Stimulated activated CD8-positive, alpha-beta memory T cell treated with anti-CD3 and anti-CD28 coated beads, Interleukin-4, amount 100 ng/mL, for 1 hour (primary cell): ENCODE measurements at places on chromosomes 11 and 22.

GRCh38 chr11:73223998-73224730, 6.1 kb downstream of the P2RY2 start:
- no peak for DNase-seq

- no peak for DNase-seq
These were observed 40.4 kb upstream of the ADORA2A start for GRCh38 chr22:24386937-24387471.

DNA sequence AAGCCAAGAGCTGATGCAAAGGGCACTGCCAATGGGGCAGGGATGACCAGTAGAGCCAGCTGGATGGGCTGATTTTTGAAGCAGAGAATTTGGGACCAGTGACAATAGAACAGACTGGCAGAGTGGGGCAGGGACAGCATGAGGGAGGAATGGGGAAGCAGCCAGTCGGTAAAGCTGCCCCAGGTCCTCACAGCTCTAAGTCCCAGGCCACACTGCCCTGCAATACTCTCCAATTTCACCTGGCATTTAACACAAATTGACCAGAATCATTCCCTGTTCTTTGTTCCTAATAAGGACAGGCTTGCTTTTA, 186.9 kb downstream of the CTTN start:
- no peak for DNase-seq

DNA sequence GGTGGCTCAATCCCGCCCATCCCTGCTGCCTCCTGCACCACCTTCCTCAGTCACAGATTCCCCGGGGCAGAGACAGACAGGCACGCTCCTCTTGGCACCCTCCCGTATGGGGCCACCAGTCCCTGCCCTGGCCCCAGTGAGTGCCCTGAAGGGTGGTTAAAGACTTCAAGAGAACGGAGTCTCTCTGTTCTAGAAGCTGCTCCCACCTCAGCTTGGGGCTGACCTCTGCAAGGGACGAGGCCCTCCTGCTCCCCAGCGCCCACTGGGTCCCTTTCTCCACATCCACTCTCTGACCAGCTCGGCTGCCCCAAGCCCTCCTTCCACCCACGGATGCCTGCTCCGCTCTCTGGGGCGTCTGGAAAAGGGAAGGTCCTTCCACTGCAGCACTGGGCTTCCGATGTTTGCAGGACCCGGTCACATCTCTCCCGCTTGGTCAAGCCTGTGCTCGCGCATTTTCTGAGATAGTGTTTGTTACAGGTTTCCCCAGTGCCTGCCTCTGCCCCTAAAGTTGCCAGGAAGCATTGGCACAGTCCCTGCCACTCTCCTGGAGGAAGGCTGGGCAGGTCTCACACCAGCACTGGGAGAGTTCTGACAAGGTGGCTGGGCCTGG, 1487.9 kb downstream of the TBC1D22A start:
- DNase-seq, result no peak

- no peak for DNase-seq
These were observed 1.2 kb downstream of the GUCY1A2 start for GRCh38 chr11:107017104-107017432.

GRCh38 chr11:73143126-73143838, 1.2 kb upstream of the FCHSD2 start:
- no peak for DNase-seq

GRCh38 chr11:96061069-96061468, 137.2 kb upstream of the MTMR2 start:
- no peak for DNase-seq

DNA sequence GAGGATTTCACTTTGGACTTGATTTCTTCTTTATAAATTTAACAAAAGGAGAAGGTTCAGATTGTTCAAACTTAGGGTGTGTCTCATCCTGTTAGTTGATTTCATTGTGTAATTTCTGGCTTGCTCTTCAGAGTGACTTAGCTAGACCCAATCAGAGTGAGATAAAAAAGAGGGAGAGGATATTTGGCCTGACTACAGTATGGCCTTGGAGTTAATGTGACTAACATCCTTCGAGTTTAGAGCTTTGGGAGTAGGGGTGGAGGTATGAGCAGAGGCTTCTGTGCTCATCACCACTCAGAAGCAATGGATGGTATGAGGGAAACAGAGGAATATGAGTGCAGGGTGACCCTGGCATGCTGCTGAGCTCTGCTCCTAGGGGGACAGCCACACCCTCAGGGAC, 114.2 kb downstream of the ME3 start:
- DNase-seq, result no peak

DNA sequence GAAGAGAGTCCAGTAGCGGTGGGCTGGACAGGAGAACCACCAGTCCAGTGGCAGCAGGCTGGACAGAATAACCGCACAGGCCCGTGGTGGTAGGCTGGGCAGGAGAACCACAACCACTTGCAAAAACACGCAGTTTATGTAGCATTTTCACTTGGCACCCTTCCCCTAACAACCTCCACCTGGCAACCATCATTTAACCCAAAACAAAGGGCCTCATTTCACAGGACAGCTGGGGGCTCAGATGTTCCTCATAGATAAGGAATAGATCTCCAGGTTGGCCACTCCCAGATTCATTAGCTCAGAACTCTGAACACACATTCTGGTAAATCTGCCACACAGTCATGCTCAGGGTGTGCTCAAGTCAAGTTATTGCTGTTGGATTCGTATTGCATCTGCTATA, 41.2 kb downstream of the SYTL2 start:
- no peak for DNase-seq

DNA sequence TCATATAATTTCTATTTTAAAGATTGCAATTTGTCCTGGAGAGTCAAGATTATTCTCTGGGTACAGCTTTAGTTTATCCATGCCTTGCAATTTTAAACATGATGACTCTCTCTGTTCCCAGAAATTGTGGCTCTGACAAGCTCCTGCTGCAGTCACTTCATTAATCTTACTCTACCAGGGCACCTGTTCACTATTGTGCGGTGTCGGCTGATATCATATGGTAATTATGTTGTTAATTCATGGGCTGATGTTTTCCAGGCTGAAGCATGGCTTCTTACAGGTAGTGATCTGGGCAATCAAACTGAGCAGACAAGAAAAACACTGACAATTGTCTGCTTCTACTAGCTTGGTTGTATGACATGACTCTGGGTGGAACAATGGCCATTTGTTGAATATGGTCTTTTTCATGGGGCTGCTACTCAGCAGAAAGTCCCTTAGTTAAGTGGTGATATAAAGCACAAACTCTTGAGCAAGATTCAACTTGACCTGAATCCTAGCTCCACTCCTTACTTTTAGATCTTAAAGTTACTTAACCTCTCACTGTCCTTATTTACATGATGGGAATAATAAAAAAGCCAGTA, 230.7 kb downstream of the FAT3 start:
- DNase-seq, result no peak

- DNase-seq, result no peak
These were observed 137.6 kb downstream of the TRPC6 start for GRCh38 chr11:101446238-101446637.

DNA sequence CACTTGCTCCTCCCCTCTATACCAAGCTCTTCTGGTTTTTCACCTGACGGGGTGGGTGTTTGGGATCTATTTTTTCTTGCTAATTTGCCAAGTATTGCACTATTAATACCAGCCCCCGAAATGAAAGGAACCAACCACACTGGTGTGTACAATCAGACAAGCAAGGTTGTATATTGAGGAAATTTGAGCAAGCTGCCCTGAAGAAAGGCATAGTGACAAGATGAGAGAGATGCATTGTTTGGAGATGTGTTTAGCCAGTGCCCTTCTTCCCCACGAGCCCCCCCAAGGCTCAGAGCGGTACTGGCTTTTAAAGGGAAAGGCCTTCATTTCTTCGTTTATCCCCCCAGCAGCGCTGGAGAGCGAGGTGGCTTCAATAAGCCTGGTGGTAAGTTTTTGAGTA, 15.2 kb upstream of the GAS2L1 start:
- DNase-seq, result no peak

- DNase-seq, result no peak
These were observed 2.7 kb downstream of the CDC42BPG start for GRCh38 chr11:64841592-64842365.

DNA sequence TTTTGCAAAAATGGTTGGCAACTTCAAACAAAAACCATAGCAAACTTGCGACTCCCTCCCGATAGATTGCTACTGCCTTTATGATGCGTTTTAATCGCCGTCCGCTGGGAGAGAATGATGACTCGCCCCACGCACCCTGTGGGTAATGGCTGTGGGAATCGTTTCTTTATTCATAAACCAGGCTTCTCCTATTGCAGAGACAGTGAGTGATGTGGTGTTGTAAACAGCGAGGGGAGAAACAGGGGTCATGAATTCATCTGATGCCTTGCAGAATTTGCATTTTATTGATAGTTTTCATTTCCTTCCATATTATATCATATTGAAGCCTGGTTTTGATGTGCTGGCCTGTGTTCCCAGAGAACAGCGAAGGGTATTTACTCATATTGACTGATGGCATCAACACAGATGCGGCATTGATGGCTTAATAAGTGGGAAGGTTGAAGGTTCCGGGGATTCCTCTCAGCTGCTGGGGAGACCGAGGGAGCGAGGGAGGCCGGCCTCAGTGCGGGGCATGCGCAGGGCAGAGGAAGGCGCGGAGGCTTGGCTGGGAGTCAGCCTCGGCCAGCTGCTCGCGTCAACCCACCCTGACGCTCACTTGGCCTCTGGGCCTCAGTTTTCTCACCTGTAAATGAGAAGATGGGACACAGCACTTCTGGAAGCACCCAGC, 41.3 kb downstream of the ARHGAP8 start:
- no peak for DNase-seq

DNA sequence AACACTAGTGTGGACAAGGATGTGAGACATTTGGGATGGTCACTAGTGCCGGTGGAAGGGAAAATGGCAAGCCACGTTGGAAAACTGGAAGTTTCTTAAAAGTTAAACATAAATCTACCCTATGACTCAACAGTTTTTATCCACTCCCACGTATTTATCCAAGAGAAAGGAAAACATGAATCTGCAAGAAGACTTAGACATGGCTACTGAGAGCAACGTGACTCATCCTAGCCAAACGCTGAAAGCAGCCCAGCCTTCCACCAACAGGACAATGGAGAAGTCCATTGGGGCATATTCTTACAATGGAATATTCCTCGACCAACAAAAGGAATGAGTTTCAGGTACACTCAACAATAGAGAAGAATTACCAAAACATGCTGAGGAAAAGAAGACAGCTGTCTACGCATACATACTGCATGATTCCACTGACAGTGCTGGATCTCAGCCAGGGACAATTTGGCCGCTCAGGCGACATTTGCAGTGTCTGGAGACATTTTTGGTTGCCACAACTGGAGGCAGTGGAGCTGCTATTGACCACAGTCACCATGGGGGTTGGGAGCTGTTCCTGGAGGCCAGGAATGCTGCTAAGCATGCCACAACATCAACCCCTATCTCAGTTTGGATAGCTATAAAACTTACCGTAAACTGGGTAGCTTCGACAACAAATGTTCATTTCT, 21.2 kb downstream of the SYT13 start:
- no peak for DNase-seq

DNA sequence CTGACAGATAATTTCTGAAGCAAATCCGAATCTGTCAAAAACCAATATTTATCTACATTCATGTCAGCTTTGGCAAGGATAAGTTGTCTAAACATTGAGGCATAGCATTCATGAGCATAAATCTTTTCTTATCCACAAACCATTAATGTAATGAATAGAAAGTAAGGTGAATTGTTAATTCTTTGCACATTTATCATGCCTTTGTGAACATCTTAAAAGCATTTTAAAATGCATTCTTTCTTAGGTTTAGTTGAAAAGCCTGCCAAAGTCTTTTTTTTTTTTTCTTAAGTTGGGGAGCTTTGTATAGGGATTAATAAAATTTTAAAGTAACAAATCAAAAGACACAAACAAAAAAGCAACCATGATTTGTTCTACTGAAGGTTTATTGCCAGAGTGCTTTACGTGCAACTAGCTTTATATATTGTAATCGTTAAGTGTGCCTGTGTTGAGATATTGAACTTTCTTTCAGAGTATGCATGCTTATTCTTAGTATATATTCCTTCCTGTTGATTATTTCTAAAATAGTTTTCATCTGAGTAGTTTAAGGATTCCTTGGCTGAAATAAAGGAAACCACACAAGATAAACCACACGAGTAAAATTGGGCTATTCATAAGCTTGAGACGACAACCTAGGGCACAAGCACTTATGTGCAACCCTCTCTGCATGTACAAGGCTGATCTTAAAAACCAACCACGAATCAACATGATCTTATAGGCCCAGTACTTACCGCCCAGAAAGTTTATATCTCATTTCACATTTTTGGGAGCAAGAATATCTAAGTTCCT, 1110.9 kb upstream of the CNTN5 start:
- no peak for DNase-seq

DNA sequence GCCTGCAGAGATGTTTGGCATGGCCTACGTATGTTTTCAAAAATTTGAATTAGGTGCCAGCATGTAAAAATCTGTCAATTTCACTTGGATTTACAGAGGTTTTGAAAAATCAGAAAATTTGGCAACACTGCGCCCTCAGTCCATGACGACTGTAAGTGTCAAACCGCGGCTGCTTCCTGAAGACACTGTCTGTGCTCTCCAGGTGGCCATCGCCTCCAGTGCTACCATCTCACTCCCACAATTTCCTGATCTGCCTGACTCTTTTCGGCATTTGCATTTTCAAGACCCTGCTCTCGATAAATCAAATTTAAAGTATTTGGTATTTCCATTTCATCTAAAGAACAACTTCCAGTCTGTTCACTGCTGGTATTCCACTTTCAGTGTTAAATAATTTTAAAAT, 34.6 kb downstream of the VSIG10L2 start:
- no peak for DNase-seq

DNA sequence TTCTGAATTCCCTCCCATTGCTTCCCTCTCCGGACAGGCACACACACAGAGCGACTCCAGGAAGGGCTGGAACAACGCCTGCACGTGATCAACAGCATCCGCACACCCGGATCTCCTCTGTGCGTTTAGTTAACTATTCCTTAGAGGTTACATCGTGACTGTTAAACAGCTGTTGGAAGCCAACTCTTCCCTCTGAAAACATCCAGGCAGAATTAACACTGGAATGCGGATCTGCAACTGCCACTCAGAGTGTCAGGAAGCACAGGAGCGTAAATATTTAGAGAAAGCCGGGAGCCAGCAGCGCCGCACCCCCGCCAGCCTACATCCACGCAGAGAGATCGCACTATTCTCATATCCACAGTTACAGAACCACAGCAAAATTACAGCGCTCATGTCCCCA, 46.2 kb downstream of the SHANK2 start:
- no peak for DNase-seq

DNA sequence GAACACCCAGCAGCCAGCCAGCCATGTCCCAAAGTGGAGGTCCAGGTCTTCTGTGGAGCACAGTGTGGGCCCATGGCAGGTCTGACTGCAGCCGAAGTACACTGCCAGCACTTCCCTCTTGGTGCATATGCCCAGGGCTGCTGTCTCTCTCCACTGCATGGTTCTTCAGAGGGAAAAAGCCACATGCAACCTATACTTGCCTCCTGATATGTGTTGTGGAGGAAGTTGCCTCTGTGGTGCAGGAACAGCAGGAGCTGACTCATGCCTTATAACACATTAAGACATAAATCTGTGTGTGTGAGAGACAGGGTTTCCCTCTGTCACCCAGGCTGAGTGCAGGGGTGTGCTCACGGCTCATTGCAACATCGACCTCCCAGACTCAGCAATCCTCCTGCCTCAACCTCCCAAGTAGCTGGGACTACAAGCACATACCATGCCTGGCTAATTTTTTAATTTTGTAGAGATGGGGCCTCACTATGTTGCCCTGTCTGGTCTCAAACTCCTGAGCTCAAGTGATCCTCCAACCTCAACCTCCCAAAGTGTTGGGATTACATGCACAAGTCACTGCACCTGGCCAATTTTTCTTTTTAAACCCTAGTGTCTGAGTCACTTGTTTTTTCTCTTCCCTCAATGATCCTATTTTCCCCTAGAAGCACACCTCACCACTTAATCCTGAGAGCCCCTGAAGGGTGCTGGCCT, 98.8 kb downstream of the MPPED2 start:
- DNase-seq, result no peak
